ENCODE measurements at places on chromosomes 16 and 17. TPM values are rescaled to one million over a fixed set of nuclear protein-coding genes. Genes with fewer than 3 reads are reported as not detected.

The LDHD gene
- 1.6 TPM for polyA plus RNA-seq

The SULT1A4 gene
- 4.2 TPM for polyA plus RNA-seq

The SLC16A11 gene
- polyA plus RNA-seq = not detected

The C17orf100 gene
- polyA plus RNA-seq = 5.5 TPM

The AHSP gene
- polyA plus RNA-seq = 26.6 TPM

The AATK gene
- polyA plus RNA-seq = 12.8 TPM

The ZNF385C gene
- polyA plus RNA-seq = 5.3 TPM

The MYO19 gene
- polyA plus RNA-seq = 60.2 TPM

The TBC1D3G gene
- polyA plus RNA-seq = not detected

The APPBP2 gene
- polyA plus RNA-seq = not detected

The CACNA1H gene
- 26.9 TPM for polyA plus RNA-seq

The CTRB1 gene
- not detected for polyA plus RNA-seq

The AOC3 gene
- polyA plus RNA-seq = 17.4 TPM

The RHBDL1 gene
- 2.6 TPM for polyA plus RNA-seq

The SLC7A6OS gene
- polyA plus RNA-seq = 16.3 TPM

The KCNAB3 gene
- 5.9 TPM for polyA plus RNA-seq

The TCAP gene
- 227 TPM for polyA plus RNA-seq

The SCNN1B gene
- polyA plus RNA-seq = 0.40 TPM

The RGS9 gene
- 2.1 TPM for polyA plus RNA-seq

The TBC1D3I gene
- polyA plus RNA-seq = 8.1 TPM

The PMP22 gene
- 218 TPM for polyA plus RNA-seq

The EVI2A gene
- 1.8 TPM for polyA plus RNA-seq

The SDK2 gene
- polyA plus RNA-seq = 32.9 TPM

The DOC2B gene
- polyA plus RNA-seq = not detected

The ACSM5 gene
- 0.11 TPM for polyA plus RNA-seq

The THRA gene
- 58.2 TPM for polyA plus RNA-seq

The VWA3A gene
- 0.36 TPM for polyA plus RNA-seq

The KRTAP3-2 gene
- polyA plus RNA-seq = 0.55 TPM

The LAT gene
- polyA plus RNA-seq = 2.5 TPM

The ABCA6 gene
- polyA plus RNA-seq = 12.5 TPM

The UMOD gene
- polyA plus RNA-seq = 0.23 TPM

The HOXB1 gene
- not detected for polyA plus RNA-seq

The ASPA gene
- polyA plus RNA-seq = 1.6 TPM

The ACSM3 gene
- polyA plus RNA-seq = 2.8 TPM

The ATAD5 gene
- polyA plus RNA-seq = 4.8 TPM

The HLF gene
- polyA plus RNA-seq = 13.6 TPM

The AANAT gene
- polyA plus RNA-seq = not detected

The SPATA32 gene
- polyA plus RNA-seq = not detected

The PRAC2 gene
- not detected for polyA plus RNA-seq

The UNKL gene
- polyA plus RNA-seq = 6.3 TPM

The CEP131 gene
- 8.0 TPM for polyA plus RNA-seq

The KRT23 gene
- 0.12 TPM for polyA plus RNA-seq

The KRT36 gene
- not detected for polyA plus RNA-seq

The KRTAP17-1 gene
- polyA plus RNA-seq = not detected

The WRAP53 gene
- 9.9 TPM for polyA plus RNA-seq

The SMTNL2 gene
- polyA plus RNA-seq = 72.0 TPM

The OSGIN1 gene
- polyA plus RNA-seq = not detected

The PRSS33 gene
- not detected for polyA plus RNA-seq

The ORC6 gene
- polyA plus RNA-seq = not detected

The DNAI2 gene
- polyA plus RNA-seq = not detected

The SEPTIN12 gene
- not detected for polyA plus RNA-seq

The CLDN9 gene
- 5.2 TPM for polyA plus RNA-seq
